ENCODE measurements at places on chromosomes 1 and 21.

DNA sequence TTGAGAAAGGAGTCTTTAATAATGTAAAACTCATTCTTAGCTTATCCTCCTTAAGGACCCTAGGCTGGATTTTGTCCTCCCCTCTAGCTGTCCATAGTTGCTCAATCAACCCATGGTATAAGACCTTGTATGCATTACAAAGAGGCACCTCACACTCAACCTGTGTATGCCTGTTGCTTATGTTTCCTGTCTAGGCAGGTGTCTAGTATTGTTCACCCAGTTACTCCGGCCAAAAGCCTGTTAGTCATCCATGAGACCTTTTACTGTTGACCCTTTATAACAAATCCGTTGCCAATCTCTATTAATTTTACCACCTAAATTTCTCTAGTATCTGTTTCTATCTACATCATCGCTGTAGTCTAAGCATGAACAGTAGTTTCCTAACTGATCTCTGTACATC is 3.7 kb downstream of the LYPLAL1 start:
- DNase-seq, result no peak

GRCh38 chr1:64517640-64518039 is 47.7 kb downstream of the CACHD1 start:
- DNase-seq, result no peak

GRCh38 chr1:66519992-66520391 is 14.0 kb upstream of the SGIP1 start:
- DNase-seq, result no peak

DNA sequence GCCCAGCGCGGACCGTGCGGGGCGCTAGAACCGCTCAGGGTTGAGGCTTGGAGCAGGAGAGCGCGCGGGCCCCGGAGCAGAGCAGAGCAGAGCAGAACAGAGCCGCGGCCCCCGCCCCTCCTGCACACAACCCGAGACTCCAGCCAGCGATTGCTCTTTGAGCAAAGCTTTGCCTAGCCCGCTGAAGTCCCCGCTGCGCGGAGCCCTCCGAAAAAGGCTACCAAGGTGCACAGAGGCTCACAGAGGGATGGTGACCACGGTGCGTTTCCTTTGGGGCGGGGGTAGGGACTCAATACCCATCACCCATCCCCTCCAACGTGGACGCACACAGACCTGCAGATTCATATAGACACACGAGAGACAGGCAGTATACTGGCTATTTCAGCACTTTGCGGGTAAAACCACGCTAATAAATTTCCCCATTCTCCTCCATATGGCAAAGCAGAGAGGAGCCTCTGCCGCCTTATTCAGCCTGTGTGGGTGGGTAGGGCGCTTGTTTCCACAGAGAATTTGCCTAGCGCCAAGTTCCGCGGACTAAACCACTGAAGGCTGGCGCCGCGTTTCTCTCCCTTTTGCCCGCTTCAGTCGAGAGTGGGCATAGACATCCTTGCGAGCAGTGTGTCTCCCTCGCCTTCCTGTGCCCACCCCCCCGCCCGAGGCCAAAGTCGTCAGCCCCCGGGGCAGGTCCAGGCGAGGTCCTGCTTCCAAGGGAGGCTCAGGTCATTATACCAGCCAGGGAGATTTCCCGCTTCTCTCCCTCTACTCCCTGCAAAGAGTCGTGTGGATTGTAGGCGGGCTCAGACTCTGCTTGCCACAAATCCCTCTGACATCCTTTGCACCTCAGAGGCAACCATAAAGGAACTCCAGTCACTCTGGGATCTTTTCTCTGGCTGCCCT is 8.5 kb downstream of the HLX start:
- no peak for DNase-seq

GRCh38 chr1:3924186-3924824 is 24.2 kb upstream of the C1orf174 start:
- DNase-seq, result no peak

Data from stimulated activated CD8-positive, alpha-beta memory T cell treated with anti-CD3 and anti-CD28 coated beads, Interleukin-4, amount 100 ng/mL, for 4 hours (primary cell).